A549 treated with Hydrocortisone at 1 μM for 4 hours (cell line): ENCODE measurements at places on chromosomes 1 and 21. TPM values are rescaled to one million over a fixed set of nuclear protein-coding genes. Genes with fewer than 3 reads are reported as not detected.

Gene C1QC
- not detected in 5 replicates for total RNA-seq

Gene TBX19
- total RNA-seq: 0.60 to 0.79 TPM (median 0.75 TPM) in 5 replicates

Gene UBE2G2
- 29.1 to 37.8 TPM (median 33.0 TPM) in 5 replicates for total RNA-seq

Gene FCRL5
- total RNA-seq: 0.03 TPM in 1 of 5 replicates, not detected in the others

Gene HSPG2
- 65.1 to 81.4 TPM (median 77.4 TPM) in 5 replicates for total RNA-seq

Gene DMAP1
- 18.7 to 22.4 TPM (median 19.0 TPM) in 5 replicates for total RNA-seq

Gene C1QA
- total RNA-seq: not detected in 5 replicates

Gene MROH9
- total RNA-seq: not detected in 5 replicates
